ENCODE measurements at places on chromosomes 4 and X.

- DNase-seq = no peak
Observed at GRCh38 chr4:15883610-15884243, 54.8 kb downstream of the FGFBP1 start.

GRCh38 chr4:67721770-67722597, 21.0 kb upstream of the UBA6 start:
- no peak for DNase-seq

- no peak for DNase-seq
Observed at GRCh38 chr4:148986951-148987350, 544.7 kb upstream of the NR3C2 start.

DNA sequence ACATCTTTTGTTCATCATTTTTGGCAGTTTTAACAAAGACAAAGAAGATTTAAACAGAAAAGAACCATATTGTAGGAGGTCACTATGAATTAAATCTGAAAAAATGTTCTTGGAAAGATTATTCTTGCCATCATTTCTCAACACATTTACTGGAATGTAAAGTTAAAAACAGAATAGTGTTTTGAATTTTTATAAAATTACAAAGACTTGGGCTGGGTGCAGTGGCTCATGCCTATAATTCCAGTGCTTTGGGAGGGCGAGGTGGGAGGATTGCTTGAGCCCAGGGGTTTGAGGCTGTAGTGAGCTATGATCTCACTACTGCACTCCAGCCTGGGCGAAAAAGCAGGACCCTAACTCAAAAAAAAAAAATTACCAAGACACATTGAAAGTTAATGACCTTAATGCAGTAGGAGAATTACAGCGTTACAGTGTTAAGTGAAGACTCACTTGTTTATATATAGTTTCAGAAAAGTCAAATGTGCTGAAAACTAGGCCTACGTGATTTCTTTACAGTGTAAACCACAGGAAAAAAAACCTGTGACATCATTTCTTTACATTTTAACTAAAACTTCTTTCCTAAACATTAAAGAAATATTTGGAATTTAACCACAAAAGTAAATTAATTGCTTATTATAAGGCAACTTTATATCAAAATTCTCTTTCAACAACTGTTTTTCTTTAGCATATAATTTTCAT, 7.9 kb downstream of the FAM13A start:
- DNase-seq = no peak

- peak; percentile 48 for DNase-seq
Observed at GRCh38 chr4:74258963-74259362, 49.3 kb upstream of the EPGN start.

- DNase-seq = no peak
Observed at GRCh38 chr4:23956601-23957364, 66.9 kb upstream of the PPARGC1A start.

DNA sequence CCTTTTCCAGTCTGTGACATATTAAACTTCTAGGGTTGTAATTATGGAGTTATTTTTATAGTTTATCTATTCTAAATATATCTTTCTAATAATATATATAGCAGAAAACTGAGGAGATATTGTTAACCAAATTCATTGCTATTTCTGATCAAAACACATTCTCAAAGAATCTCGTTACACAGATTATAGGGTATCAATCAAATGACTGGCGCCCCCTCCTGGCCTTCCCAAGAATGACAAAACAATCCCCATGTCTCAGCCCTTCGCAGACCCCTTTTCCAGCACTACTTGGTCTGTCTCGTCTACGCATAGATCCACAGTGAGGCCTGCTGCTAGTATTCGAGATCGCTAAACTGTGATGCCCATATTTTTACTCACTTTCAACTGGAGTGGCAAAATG, 209.3 kb downstream of the GPC3 start:
- no peak for DNase-seq

- no peak for DNase-seq
Observed at GRCh38 chr4:8544282-8544681, 35.9 kb upstream of the GPR78 start.

- no peak for DNase-seq
Observed at GRCh38 chr4:54560513-54560912, 97.2 kb upstream of the KIT start.

DNA sequence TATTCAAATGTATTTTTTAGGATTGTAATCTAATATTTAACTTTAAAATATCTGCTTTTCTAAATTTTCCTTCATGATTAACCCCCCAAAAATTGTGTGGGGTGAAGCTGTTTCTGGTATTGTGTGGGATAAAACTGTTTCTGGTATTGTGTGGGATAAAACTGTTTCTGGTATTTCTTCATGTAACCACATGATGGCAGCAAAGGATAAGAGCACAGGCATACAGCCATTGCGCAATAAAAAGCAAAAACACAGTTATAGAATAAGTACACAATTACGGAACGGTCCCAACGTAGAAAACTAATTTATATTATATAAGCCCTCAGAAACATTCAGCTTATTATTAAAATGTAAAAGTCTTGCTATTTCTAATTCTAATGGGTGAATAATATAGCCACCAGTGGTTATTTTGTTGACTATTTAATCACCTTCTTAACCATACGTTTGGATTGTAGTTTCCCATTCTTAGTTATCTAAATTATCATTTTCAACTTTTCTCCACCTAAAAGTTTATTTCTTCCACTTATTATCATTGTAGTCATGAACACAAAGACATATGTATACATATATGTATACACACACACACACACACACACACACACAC, 333.9 kb upstream of the FSTL5 start:
- no peak for DNase-seq

GRCh38 chr4:119715490-119716445, 87.2 kb upstream of the PDE5A start:
- DNase-seq = no peak

DNA sequence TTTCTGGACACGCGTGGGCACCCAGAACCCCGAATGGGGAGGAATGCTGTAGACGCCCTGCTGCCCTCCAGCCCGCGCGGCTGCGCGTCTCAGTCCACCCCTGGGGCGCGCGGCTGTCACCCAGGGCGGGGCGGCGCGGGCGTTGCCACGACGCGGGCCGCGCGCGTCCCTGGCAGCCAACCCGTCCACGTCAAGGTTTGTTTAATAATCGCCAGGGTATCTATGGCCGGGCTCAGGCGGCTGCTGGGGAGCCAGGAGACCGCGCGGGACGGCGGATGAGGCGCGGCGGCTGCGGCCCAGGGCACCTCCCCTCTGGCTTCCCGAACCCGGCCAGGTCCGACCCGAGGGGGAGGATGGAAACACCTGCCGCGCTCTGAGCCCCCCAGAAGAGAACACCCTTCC, at the start of gene SPATA18:
SPATA18 (plus strand) TSS at position 92 of the 402 bp plus-strand sequence. CDS start 401 bp downstream, outside the sequence.
- peak; percentile 51 for DNase-seq

DNA sequence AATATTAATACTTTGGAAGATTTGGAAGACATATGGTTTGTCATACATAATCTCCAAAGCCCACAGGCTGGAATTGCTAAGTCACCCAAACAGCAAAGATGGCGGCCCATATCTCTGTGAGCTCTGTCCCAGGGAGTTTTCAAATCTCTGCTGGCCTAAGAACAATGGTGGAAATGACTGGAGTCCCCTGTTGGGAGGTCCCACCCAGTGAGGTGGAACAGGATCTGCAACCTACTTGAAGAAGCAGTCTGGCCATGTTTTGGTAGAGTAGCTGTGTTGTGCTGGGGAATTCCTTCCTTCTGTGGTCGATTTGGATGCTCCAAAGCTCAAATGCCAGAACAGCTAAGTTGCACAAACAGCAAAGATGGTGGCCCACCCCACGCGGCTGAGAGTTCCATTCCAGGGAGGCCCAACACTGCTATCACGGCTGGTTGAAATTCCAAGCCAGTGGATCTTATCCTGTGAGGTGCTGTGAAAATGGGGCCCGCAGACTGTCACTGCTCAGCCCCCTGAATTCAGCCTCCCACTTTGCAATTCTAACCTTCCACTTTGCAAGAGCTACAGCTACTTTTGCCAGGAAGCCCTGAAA, 3.2 kb upstream of the UGT2B7 start:
- no peak for DNase-seq

DNA sequence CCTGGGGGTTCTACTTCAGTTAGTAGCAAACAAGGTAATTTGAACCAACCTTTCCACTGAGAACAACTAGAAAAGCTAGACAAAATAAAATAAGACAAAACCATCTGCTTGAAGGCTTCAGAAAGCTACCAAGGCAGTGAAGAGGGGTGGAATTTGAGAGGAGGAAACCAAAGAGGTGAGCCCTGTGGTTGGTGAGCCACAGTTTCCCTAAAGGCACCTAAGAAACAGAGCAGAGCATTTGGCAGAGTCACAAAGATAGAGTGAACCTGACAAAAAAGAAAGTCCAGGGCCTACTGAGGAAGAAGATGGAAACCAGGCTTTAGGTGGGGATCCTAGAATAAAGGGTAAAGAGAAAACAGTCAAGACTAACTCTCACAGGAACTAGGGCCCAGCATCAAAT, 44.3 kb downstream of the CHST7 start:
- no peak for DNase-seq

DNA sequence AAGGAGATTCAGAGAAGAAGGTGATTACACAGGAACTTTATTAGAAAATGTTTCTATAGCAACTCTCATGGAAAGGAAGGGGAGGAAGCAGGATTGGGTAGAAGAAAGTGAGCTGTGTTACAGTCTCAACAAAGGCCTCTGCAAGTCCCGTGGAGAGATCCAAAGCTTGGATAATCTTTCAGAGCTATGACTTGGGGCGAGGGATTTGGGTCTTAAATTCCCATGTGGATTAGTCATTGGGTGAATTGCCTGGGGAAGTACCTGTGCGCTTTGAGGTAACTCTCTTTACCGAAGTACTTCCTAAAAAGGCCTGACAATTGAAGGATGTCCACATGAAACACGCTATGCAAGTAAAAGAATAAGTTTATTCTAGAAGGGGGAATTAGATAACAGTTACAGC, 133.8 kb upstream of the ANKRD50 start:
- no peak for DNase-seq

GRCh38 chr4:108772402-108772801, 9.5 kb upstream of the ETNPPL start:
- no peak for DNase-seq

GRCh38 chrX:35696760-35697234, 101.3 kb upstream of the MAGEB16 start:
- DNase-seq = no peak

- DNase-seq = peak; percentile 53
Observed at GRCh38 chrX:40171513-40172400, 74.0 kb upstream of the BCOR start.

- DNase-seq = no peak
Observed at GRCh38 chrX:131802836-131803626, 220.1 kb upstream of the STK26 start.

- no peak for DNase-seq
Observed at GRCh38 chr4:101475246-101475645, 127.9 kb upstream of the PPP3CA start.

DNA sequence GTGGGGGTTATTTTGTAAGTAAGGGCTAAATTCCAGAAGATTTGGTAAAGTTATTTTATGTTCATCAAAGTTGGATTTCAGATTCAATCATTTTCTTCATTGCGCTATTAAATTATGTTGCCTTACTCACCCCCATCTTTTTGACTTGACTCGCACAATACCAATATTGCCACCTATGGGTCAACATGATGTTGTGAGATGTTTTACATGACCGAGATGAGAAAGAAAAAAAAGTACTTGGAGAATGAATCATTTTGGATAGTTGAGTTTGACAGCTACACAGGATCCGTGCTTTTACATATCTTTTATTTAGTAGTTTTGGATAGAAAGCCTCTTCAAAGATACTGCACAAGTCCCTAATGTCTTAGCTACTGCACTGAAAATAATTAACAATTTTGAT, 224.2 kb upstream of the EMCN start:
- DNase-seq = no peak

DNA sequence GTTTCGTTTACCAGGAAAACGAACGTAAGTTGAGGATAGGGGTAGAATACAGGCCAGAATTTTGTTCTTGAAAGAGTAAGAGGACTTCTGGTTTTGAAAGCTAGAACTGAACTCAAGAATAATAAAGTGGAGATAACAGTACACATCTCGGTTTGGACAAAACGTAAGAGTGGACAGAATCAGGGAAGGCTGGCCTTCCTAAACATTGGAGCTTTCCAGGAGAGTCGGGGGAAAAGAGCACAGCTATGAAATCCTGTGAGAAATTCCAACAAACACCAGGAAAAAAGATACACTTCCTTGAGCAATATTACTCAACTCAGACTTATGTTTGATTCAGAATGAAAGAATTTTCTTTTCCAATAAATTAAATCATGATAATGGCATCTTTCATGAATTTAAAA, 1.2 kb downstream of the CTSO start:
- DNase-seq = no peak

- no peak for DNase-seq
Observed at GRCh38 chr4:168019019-168019651, 73.2 kb upstream of the ANXA10 start.

- no peak for DNase-seq
Observed at GRCh38 chr4:57404483-57404882, 294.3 kb upstream of the IGFBP7 start.

GRCh38 chrX:136725441-136726104, 55.2 kb downstream of the ARHGEF6 start:
- no peak for DNase-seq

- DNase-seq = no peak
Observed at GRCh38 chr4:3297066-3297859, 4.4 kb downstream of the RGS12 start.

DNA sequence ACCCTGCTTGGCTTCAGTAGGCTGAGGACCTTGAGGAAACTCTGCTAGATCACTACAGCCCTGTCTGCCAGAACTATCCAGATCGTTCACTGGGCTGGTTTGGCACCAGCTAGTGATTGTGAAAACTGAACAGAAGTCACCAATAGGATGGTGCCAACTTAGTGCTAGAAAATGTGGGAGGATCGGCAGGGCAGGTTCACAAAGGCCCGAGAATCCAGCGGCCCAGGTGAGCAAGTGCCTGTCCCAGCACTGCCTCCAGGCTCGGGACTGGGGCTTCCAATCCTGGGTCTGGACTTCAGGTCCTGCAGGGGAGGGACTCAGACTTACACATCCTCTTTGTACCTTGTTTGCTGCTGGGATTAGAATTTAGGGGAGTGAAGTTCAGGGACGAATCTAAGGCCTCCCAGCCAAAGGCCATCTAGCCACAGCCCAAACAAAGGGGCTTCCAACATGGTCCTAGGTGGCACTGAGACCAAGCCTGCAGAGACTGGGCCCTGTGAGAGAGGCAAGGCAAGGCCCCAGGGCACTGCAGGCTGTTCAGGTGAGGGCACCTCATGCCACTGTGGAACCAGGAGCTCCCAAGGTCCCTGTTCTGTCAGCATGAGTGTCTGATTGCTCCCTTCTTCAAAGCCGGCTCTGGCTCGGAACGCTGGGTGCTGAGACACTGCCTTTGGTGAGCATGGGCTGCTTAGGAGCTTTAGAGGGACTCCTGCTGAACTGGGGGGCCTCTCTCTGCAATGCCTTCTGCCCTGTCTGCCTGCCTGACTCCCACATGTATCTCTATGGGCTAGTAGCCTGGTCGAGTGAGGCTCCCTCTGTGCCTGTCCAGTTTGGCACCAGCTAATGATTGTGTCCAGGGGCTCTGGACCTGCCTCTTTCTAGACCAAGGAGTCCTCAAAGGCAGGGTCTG, 20.7 kb upstream of the ZNF185 start:
- no peak for DNase-seq

- DNase-seq = peak; percentile 39
Observed at GRCh38 chr4:52059372-52059771, 8.3 kb downstream of the SPATA18 start.
